ENCODE measurements at places on chromosomes 2 and 18.

DNA sequence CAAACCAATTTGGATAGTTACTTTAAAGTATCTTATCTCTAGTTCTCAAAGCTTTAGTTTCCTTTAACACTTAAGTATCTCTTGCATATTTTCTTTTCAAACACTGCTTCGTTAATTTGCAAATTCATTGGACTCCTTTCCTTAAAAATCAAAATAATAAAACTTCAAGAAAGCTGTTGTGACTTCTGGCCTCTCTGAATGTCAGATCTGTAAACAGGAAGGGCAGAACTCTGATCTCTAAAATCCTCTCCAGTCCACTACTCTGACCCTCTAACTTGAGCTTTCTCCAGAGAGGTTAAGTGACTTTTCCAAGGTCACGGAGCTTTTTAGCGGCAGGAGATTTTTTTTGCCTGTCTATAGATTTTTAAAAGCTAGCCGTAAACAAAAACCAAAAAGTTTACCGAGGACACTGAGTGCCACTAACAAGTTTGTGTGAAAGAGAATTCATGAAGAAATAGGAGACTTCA, 155.5 kb downstream of the TGIF1 start:
- no peak for DNase-seq

- DNase-seq: no peak
Observed at GRCh38 chr2:69116438-69116837, 103.5 kb downstream of the ANTXR1 start.

- DNase-seq: no peak
Observed at GRCh38 chr2:38146907-38147307, 71.0 kb upstream of the CYP1B1 start.

GRCh38 chr2:47599171-47599570, 183.8 kb upstream of the MSH6 start:
- DNase-seq: no peak

GRCh38 chr2:11388262-11389051, 44.0 kb upstream of the ROCK2 start:
- no peak for DNase-seq

DNA sequence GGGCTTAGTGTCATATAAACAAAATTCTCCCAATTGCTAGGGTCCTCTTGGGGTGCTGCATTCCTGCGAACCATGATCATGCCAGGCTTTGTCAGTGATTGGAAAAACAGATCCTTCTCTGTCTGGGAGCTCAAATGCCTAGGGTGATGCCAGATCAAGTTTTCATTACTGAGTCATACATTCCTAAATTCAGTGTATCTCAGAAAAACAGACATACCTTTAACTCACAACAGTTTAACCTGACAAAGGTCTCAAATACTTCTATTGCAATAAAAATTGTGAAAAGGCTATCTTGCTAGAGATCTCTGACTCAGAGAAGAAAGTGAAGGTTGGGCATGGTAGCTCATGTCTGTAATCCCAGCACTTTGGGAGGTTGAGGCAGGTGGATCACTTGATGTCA, 86.9 kb downstream of the SH3YL1 start:
- no peak for DNase-seq

DNA sequence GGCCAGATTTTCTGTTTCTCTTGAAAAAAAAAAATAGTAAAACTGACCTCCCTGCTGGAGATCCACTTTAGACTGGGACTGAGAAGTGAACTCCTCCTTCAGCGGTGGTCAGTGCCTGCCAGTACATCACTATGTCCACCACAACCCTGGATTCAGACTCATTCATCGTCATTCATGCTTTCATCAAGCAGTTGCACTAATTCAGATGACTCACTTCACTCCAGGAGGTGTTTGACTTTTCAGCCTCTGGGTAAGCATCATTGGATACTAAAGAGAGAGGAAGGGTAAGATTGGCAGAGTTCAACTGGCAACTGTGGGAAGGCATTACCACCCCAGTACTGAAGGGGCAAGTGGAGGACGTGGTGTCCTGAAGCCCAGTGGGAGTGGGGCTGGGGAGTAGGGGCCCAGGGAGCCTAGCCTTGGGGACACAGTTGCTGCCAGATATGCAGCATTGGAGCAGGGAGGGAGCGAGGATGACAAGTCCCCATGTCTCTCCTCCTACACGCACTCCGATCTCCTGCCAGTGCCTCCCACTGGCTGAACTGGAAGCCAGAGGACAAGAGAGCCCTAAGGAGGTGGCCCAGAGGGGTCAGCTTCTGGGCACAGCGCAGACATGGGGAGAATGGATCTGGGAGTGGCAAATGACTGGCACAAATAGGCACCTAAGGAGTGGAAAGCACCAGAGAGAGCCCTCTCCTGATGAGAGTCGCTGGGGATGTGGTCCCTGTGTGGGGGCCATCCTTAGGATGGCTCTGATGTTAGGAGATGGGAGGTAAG, 111.1 kb downstream of the TGFA start:
- no peak for DNase-seq

DNA sequence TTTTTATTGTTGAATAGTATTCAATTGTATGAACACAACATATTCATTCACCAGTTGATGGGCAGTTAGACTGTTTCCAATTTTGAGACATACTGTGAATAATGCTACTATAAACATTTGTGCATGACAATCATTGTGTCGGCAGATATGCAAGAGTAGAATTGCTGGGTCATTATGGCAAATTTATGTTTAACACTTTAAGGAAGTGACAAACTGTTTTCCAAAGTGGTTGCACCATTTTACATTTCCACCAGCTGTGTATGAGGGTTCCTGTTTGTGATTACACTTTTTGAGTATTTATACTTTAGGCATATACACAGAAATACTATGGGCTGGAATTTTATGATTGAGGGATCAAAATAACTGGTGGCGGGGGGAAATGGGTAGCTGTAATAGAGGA, 61.2 kb downstream of the MAP4K3 start:
- DNase-seq: no peak

- DNase-seq: no peak
Observed at GRCh38 chr2:180787330-180787729, 193.1 kb upstream of the UBE2E3 start.

- no peak for DNase-seq
Observed at GRCh38 chr18:48605408-48605845, 66.6 kb downstream of the CTIF start.

DNA sequence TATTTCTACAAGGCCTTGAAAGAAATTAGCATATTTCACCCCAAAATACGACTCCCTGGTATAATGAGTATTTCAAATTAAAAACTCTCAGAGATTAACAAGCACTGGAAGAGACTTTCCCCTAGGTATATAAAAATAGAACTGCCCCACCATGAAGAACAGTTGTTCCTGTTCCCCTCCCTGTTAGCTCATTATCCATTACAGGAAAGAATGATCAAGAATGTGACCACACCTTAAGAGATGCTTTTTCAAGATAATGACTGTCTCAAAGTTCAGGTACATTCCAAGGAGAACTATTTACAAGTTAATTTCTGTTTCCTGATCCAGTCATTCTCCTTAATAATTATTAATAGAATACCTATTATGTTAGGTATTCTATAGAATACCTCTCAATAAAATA, 1220.6 kb upstream of the CDH2 start:
- no peak for DNase-seq

DNA sequence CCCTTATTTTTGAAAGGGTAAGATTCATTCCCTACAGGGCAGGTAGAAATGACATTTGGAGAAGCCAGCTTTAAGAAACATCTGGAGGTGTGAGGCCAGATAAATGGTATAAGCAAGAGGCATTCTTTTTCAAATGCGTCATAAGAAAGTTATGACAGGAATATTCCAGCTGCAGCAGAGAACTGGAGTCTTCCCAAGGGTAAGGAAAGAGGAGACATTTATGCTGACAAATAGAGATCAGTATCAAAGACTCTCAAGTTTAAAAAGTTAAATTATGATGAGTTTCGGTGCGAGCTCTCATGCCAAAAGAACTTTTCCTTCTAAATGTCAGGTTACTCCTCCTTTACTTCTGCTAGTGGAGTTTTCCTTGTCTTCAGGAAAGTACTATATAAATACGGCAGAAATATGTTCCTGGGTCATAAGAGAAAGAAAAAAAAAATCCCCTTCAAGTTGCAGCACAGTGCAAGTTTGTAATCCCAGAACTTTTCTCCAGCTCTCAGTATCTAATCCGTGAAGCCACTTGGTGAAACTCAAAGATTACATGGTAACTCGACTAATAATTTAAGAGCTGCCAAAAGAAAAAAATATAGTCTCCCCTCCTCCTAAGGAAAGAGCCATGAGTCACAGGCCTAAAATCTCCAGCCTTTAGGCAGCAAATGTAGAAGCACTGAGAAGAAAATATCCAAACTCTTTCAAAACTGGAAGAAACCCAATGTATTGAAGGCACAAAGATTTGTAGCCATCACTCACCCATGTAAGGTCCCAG, 428.1 kb downstream of the MEIS1 start:
- DNase-seq: no peak

- no peak for DNase-seq
Observed at GRCh38 chr2:69780921-69781320, 39.0 kb downstream of the ANXA4 start.

DNA sequence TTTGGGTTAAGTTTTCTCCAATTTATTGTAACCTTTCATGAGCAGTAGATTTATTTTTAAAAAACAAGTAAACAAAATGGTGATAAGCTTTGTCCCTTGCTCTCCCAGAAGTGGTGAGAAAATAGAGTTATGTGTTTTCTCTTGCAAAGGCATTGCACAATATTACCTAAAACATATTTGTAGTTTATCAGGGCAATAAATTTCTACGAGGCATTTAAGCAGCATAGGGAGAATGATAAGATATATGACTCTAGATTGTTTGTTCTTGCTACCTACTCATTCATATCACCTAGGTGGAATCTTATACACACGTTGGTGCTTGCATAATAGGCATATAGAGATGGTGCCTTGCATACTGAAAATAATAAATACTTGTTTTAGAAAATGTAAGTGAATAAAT, 201.7 kb downstream of the MYO1B start:
- no peak for DNase-seq

DNA sequence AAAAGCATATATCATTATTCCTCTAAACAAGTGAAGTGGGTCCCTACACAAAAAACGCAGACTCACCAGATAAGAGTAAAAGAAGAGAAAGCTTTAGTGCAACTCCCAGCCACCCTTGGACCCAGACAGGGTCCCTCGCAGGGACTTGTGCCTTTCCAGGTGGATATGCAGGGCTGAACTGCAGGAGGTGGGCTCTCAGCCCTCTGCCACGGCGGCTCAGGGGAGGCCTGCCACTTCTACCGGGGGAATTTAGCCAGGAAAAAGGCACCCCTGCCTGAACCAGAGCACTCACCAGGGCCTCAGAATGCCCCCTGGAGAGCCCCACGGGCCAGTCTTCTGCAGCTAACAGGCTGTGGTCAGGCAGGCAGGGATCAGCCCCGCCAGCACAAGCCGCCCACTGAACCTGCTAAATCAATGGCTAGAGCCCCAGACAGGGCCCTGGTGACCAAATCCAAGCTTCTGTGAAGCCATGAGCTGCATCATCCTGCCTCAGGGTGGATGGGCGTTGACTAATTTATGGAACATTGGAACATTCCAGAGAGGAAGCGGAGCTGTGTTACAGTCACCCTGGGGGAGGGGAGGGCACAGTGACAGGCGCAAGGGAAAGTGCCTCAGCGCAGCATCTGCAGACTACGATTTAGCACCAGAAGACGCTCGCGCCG, 209.3 kb downstream of the EIPR1 start:
- no peak for DNase-seq

- no peak for DNase-seq
Observed at GRCh38 chr2:238947920-238948710, 100.2 kb downstream of the TWIST2 start.

GRCh38 chr2:236764716-236765115, 195.1 kb downstream of the ACKR3 start:
- no peak for DNase-seq

- DNase-seq: no peak
Observed at GRCh38 chr2:23427976-23428375, 43.0 kb downstream of the KLHL29 start.

GRCh38 chr18:57771193-57771592, 31.9 kb downstream of the ATP8B1 start:
- no peak for DNase-seq

- no peak for DNase-seq
Observed at GRCh38 chr2:117832905-117833613, 18.6 kb downstream of the DDX18 start.

DNA sequence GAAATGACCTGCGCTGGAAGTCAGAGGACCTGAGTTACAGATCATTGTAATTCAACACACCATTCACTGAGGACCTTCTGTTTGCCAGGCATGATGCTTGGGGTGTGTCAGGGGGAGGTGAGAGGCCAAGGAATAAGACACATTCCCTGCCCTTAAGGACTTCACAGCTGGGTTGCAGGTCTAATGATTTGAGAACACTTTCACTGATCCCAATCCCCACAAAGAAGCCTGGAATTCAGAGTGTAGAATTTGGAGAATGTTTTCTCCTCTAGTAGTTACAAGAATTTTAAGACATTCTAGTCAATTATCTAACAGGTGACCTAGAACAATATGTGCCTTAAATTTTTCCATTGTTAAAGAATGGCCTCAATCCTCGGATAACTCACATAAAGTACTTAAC, 322.4 kb downstream of the TNS1 start:
- DNase-seq: no peak

DNA sequence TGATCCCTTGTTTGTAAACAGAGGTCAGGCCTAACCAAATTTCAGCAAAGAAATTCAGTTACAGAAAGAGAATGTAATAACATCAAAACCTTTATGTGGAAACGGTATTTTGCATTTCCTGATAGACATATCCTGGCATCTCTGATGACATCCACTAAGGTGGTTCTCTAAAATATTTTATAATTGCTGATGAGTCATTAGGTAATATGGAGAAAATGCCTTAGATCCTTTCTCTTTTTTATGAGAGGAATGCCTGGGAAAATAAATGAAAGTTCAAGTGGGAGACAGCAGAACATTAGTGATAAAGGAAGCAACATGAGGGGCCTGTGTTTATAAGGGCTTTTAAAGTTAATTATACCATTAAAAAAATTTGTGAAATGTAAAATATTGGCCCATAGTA, 72.6 kb downstream of the PLCL1 start:
- DNase-seq: no peak

DNA sequence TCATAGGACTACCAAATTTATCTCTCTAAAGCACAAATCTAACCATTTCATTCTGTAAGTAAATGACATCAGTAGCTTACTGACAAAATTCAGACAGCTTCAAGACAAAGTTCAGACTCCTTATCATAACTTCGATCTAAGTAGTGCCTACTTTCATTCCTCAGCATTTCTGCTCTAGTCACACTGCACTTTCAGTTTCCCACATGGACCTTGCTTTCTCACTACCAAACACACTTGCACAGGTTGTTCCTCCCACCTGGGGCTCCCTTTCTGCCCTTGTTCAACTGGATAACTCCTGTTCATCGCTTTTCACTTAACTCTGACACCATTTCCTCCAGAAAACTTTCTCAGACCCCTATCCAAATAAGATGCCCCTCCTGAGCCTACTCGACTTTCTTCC, 22.1 kb upstream of the CCDC150 start:
- DNase-seq: no peak

DNA sequence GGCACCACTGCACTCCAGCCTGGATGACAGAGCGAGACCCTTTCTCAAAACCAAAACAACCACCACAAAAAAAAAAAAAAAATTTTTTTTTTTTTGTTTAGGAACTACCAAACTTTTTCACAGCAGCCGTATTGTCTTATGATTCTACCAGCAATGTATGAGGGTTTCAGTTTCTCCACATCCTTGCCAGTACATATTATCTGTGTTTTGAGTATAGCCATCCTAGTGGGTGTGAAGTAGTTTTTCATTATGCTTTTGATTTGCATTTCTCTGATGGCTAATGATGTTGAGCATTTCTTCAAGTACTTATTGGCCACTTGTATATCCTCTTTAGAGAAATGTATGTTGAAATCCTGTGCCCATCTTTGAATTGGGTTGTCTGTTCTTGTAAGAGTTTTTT, 51.7 kb downstream of the COX7A2L start:
- DNase-seq: no peak

Measured in stimulated activated CD4-positive, alpha-beta T cell treated with anti-CD3 and anti-CD28 coated beads, Interleukin-1b, Interleukin-23, amount 100 ng/mL, for 1 hour (primary cell).